Liver (tissue), 10 donors: ENCODE measurements at places on chromosomes 3 and 15. TPM values are rescaled to one million over a fixed set of nuclear protein-coding genes. Genes with fewer than 3 reads are reported as not detected.

The IFT122 gene
- 6.3 TPM for polyA plus RNA-seq

The ZPLD1 gene
- 0.06 TPM for polyA plus RNA-seq

The VIPR1 gene
- 15.1 TPM for polyA plus RNA-seq

The FMN1 gene
- polyA plus RNA-seq = 0.21 TPM

DNA sequence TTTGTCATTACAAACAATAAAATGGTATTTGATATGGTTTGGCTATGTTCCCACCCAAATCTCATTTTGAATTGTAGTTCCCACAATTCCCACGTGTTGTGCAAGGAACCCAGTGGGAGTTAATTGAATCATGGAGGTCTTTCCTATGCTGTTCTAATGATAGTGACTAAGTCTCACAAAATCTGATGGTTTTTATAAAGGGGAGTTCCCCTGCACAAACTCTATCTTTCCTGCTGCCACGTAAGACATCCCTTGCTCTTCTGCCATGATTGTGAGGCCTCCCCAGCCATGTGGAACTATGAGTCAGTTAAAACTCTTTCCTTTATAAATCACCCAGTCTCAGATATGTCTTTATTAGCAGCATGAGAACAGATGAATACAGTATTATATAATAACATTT lies 15.4 kb upstream of the AADAC start:
- no peak for DNase-seq

DNA sequence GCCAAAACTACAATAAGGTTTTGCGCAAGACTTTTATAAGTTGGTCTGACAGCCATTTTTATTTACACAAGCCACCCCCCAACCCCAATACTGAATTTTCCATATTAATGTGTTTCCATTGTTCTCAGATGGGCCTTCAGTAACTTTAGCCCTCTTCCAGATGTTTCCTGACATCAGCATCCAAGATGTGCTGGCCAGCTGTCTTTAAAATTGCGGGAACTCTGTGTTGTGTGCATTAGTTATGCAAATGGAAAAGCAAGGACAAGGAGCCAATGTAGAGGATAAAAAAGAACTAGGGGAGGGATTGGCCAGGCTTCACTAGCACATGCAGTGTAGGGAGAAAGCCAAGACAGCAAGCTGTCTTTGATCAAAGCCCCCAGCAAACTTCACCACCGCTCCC lies 45.4 kb downstream of the COMMD2 start:
- no peak for DNase-seq

DNA sequence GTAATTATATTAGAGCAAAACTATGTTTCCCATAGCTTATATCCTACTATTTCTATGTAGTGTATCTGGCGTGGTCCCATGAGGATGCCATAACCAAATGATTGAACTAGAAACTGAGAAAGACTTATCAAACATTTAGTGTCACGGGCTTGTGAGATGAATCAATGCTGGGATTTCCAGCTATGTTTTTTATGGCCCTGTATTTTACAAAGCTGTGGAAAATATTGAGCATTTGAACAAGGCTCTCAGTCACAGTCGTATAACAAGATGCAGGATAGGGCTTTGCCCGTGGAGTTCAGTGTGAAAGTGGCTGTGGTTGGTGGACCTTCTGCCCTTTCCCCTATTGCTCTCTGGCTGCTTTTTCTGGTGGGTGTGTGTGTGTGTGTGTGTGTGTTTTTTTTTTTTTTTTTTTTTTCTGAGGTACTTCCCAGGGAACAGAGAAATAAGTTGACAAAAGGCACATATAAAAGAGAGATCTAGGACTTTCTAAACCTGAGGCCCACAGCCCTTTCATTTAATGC lies 60.7 kb downstream of the CACNA1D start:
- no peak for DNase-seq

- no peak for DNase-seq
These were observed 527.7 kb upstream of the TGFBR2 start for GRCh38 chr3:30078736-30079135.
